Fibroblast of skin of left biceps (primary cell): ENCODE measurements at places on chromosomes 7 and 10.

- no peak for DNase-seq
Observed at GRCh38 chr7:28107960-28108359, 72.6 kb downstream of the JAZF1 start.

DNA sequence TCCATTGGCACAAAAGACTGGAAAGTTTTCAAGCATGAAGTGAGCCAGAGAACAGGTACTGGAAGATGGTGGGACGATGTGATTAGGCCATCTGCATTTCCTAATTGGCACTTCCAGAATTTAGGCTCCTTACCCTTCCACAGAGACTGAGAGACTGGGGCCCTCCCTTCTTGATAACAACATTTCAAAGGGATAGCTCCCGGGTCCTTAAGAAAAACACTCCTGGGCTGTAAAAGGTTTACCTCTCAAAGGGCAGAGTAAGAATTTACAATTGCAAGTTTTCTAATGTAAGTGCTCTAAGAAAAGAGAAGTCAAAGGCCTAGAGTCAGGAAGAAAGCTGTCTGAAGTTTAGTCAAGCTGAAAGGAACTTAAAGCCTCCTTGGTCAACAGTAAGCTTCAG is 559.5 kb upstream of the C7orf33 start:
- no peak for DNase-seq

GRCh38 chr7:28671526-28671925 is 259.2 kb downstream of the CREB5 start:
- no peak for DNase-seq

- DNase-seq = no peak
Observed at GRCh38 chr10:119425102-119425880, 117.2 kb downstream of the RGS10 start.
